ENCODE measurements at places on chromosomes 7 and 10.

DNA sequence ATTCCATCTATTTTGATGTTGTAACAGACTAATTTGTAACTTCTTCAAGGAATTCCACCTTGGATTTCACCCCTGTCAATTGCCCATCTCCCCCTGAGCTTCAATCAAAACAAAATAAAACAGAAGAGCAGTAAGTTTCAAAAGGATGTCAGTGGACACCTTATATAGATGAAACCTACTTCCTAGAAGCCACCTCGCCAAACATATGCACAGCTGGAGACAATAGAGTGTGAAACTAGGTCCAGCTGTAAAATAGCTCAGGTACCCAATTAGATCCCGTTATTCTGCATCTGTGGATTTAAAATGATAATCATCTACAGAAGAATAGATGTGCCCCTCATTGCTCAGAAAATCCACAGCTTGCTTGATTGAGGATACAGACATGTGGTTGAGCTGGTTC lies 598.6 kb downstream of the SH2D4B start:
- no peak for DNase-seq

DNA sequence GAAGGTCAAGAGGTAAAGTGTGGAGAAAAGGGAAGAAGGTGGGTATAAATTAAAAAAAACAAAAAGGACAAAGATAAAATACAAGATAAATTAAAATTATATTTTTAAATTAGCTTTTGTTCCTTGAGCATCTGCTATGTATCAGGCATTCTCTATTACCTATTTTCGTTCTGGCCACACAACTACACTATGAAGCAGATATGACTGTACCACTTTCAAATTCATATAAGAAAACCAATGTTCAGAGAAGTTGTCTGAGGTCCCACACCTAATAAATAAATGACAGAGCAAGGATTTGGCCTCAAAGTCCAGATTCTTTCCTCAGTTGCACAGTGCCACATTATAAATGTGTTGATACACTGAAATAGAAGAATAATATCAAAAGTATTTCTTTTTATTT lies 103.8 kb upstream of the PCDH15 start:
- no peak for DNase-seq

GRCh38 chr10:102281102-102281487 lies 35.8 kb downstream of the GBF1 start:
- DNase-seq, result no peak

DNA sequence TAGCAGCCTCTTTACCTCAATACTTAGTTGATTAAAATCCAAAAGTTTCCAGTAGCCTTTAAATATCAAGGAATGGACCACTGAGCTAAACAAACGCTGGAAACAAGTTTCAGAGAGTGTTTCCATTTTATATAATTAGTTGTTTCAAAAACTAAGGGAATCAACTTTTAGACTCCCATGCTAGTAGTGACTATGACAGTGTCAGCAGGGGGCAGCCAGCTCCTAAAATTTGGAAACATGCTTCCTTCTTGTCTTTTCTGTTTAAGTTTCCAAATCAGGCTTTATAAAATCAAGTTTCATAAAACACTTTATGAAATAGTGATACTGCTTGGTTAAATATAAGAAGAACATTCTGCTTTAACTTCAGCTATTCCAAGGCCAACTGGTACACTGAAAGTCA lies 138.2 kb upstream of the TMEM229A start:
- no peak for DNase-seq

DNA sequence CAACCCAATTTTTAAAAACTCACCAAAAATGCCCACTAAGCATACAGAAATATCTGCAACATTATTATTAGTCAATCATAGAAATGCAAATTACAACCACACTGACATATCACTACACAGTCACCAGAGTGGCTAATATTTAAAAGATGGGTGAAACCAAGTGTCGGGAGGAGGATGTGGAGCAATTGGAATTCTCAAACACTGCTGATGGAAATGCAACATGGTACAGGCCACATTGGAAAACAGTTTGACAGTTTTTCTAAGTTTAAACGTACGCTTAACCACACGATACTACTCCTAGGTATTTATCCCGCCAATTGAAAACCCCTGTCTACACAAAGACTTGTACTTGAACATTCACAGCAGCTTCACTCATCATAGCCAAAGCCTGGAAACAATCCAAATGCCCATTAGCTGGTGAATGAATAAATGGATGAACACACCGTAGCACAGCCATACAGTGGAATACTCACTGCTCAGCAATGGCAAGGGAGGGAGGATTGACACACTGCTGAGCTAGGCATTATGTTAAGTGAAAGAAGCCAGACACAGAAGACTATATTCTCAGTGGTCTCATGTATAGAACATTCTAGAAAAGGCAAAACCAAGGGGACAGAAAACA lies 16.3 kb downstream of the GCK start:
- DNase-seq, result no peak

GRCh38 chr7:132930881-132931280 lies 151.0 kb downstream of the CHCHD3 start:
- no peak for DNase-seq

- DNase-seq, result peak; percentile 84
These were observed 259.0 kb downstream of the CXCL12 start for GRCh38 chr10:44125879-44126278.

- no peak for DNase-seq
These were observed 123.0 kb downstream of the SH2D4B start for GRCh38 chr10:80660736-80661135.

- DNase-seq, result no peak
These were observed 5.8 kb downstream of the TCF7L2 start for GRCh38 chr10:112955582-112956421.

GRCh38 chr10:114483575-114483974 lies 79.3 kb upstream of the AFAP1L2 start:
- no peak for DNase-seq
